Urinary bladder (tissue), 4 donors: ENCODE measurements at places on chromosomes 12 and 14.

- DNase-seq = no peak
Observed at GRCh38 chr12:83559650-83560049, 872.9 kb downstream of the TMTC2 start.

GRCh38 chr12:96687719-96688118 is 198.3 kb downstream of the CFAP54 start:
- DNase-seq = no peak

DNA sequence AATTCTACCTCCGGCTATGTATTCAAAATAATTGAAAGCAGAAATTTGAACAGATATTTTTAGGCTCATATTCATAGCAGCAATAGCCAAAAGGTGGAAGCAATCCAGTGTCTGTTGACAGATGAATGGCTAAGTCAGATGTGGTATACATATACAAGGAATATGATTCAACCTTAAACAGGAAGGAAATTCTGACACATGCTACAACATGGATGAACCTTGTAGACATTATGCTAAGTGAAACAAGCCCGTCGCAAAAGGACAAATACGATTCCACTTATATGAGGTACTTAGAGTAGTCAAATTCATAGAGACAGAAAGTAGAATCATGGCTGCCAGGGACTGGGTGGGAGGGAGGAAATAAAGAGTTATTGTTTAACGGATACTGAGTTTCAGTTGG is 331.6 kb downstream of the PCNX1 start:
- no peak for DNase-seq

- DNase-seq = no peak
Observed at GRCh38 chr12:101566318-101566717, 28.5 kb upstream of the MYBPC1 start.

DNA sequence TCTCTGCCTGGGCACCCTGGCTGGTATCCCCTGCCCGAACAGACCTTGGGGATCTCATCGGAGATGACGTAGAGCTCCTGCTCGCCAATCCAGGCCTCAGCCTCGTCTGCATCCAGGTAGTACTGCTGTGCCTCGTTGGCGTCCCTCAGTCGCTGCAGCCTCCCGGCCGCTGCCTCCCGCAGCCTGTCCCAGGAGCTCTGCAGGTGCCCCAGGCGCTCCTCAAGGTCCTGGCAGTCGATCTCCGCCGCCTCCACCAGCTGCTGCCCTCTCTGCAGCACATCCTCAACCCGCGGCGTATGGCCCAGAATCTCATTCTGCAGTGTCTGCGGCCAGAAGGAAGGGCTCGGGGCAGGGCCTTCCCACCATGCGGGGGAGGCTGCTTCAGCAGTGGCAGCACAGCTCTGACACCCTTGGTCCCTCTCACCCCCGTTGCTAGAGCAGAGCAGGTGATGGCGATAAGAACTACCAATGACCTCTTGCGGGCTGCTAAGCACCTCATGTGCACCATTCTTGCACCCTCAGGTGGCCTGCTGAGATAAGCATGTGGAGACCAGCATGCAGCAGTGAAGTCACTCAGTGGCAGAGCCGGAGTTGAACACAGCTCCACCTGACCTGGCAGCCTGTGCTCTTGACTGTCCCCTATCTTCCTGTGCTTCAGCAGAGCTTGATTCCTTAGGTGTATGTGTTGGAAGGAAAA is 71.0 kb downstream of the PLEKHG3 start:
- no peak for DNase-seq

DNA sequence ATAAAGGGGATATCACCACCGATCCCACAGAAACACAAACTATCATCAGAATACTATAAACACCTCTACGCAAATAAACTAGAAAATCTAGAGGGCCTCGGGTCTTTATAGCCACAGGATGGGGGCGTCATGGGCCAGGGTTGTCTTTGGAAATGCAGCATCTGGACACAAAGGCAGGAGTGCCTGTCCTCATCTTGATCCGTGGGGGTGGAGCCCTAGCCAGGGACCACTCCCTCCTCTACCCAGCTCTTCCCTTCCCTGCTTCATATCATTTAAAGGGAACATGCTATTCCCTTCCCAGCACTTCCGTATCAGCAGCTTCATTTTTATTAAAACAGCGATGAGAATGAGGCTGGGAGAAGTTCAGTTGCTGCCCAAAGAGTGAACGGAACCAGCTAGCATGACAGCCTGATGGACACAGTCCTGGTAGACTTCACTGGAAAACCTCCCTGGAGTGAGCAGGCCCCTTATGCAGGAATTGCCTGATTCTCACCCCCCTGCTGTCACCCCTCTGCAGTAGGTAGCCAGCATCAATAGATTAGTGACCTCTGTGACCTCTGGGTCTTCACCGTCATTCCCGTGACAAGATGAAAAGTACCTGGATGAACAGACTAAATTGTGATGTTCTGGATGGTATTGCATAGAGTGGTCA is 251.4 kb upstream of the RGS6 start:
- no peak for DNase-seq

DNA sequence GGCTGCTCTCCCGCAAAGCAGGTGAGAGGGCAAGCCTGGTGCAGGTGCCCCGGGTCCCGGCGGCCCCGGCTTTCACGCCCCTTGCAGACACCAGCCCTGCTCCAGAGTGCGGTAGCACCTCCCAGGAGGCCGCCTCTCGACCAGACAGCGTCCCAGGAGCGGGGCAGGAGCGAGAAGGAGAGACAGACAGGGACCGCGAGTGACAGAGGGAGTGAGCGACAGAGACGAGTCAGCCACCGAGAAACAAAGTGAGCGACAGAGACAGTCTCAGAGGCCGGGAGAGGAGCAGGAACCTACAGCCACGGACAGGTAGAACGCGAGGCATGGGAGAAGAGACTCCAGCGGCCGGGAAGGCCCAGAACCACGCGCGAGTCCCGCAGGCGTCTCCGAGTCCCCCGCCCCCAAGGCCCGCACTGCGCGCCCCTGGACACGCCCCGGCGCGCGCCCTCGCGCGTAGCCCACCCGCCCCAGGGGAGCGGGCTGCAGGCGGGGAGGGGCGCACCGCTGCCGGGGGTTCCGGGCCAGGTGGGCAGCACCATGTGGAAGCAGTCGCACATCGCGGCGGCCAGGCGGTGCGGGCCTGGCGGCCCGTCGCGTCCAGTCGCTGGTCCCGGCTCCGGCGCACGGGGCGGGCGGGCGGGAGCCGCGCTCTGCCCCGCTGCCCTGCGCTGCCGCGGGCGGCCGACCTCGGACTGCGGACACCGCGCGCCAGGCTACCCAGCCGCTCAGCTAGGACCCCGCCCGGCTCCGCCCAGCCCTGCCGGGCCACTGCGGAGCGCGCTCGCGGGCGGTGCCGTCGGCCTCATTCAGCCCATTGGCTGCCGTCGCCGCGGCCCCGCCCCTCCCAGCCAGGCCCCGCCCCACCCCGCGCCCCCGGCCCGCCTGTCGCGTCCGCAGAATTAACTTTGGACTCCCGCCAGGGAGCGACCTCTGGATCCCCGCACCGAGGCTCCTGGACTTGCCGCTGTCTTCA is at the start of gene AHNAK2:
AHNAK2 (minus strand) TSS at position 694 of the 973 bp plus-strand sequence; CDS start at position 557, 137 bp downstream.
- DNase-seq = no peak

- DNase-seq = no peak
Observed at GRCh38 chr14:93329965-93330608, 2.7 kb downstream of the BTBD7 start.

DNA sequence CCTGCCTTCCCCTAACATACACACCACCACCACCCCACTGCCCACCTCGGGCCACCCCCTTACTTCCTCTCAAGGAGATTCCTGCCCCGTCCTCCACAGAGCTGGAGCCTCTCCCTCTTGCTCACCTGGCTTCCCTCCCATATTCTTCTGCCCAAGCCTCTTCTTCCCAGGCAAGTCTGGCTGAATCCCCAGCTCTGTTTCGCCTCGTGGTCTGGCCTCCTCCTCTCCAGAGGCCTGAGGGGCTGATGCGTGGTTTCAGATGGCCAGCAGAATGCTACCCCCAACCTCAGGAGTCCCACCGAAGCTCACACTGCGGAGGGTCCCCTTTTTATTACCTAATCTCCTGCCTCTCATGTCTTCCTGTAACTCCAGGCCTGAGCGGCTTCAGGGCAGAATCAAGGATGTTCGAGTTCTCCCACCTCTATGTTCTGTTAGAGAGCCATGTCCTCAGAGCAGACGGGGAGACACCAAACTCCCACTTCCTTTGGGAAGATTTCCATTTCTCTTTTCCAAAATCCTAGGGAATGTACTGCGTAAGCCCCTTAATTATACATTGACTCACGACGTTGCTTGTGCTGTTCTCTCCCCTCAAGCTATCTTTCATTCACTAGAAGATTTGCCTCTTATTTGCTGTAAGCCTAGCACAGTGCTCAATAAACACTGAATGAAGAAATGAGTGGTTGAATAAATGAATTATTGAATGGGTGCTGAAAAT is 33.9 kb upstream of the LTBP2 start:
- no peak for DNase-seq

- DNase-seq = no peak
Observed at GRCh38 chr12:5034603-5035002, 9.1 kb upstream of the KCNA5 start.

- DNase-seq = no peak
Observed at GRCh38 chr12:109613649-109614455, 40.3 kb downstream of the MVK start.

DNA sequence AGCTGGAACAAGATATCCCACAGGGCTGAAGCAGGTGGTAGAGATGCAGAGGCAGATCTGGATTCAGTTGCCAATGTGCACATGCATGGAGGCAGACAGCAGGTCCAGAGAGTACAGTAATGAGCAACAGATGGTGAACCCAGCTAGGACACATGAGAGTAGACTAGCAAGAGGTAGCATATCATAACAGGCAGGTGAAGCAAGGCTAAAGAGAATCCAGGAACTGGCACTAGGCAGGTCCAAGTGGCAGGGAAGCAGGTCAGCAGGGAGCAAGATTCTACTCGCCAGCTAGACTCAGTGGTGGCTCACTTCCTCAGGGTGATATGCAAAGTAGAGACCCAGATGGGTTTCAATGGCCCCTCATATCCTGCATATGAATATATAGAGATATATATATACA is 15.3 kb upstream of the MYF6 start:
- no peak for DNase-seq

DNA sequence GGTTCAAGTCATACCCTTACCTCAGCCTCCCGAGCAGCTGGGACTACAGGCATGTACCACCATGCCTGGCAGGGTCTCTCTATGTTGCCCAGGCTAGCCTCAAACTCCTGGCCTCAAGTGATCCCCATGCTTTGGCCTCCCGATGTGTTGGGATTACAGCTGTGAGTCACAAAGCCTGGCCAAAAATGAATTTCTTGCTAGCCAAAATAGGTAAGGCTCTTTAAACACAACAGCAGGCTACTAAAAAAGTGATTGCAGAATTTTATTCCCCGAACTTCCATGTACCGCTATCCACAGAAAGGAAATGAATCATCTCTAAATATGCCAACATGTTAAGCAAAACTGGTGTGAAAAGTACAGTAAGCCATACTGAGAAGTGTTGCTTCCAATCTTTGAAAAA is 50.6 kb downstream of the WDHD1 start:
- DNase-seq = no peak

- DNase-seq = no peak
Observed at GRCh38 chr12:7289743-7290142, 14.1 kb upstream of the ACSM4 start.

GRCh38 chr12:2752676-2753371 is 41.9 kb upstream of the FKBP4 start:
- DNase-seq = no peak

DNA sequence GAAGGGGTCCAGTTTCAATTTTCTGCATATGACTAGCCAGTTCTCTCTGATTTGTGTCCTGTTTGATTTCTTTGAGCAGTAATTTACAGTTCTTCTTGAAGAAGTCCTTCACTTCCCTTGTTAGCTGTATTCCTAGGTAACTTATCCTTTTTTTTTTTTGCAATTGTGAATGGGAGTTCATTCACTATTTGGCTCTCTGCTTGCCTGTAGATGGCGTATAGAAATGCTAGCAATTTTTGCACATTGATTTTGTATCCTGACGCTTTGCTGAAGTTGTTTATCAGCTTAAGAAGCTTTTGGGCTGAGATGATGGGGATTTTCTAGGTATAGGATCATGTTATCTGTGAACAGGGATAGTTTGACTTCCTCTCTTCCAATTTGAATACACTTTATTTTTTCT is 77.6 kb upstream of the NID2 start:
- DNase-seq = no peak

DNA sequence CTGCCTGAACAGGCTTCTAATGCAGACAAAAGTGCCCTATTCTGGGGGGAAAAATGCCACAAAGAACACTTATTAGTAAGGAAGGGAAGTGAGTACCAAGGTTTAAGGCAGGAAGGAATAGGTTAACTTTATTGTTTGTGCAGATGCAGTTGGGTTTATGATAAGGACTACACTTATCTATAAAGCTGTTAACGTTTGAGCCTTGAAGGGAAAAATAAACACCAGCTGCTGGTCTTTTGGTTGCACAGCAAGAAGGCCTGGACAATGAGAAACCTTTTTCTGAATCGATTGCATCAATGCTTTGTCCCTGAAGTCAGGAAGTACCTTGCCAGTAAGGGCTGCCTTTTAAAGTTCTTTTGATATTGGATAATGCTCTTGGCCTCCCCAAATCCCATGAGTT is 407.8 kb downstream of the ATP23 start:
- no peak for DNase-seq

DNA sequence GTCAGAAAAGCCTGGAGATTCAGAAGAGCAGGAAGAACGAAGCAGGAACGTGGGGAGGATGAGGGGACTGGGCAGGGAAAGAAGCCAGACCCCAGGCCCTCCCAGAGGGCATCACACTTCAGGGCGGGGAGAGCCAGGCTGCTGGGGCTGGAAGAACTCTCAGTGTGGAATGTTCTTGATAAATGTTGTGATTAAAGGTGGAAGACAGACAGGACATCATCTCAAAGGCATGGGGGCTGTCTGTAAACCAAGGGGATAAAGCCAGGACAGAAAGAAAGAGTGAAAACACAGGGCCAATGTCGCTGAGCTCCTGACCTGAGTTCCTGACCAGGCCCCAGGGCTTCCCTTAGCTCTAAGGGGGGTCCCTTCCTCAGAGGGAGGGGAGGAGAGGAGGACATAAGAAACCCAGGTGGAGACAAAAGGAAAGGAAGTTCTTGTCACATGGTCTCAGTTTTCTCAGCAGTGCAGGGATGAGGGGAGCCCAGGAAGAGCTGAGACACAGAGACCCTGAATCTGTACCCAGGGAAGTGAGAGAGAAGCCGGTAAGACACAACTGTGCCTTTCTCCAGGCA is 56.3 kb downstream of the SETD3 start:
- no peak for DNase-seq

- DNase-seq = no peak
Observed at GRCh38 chr14:104888489-104889374, 23.7 kb downstream of the CEP170B start.

GRCh38 chr14:84361476-84361875 is 1168.5 kb upstream of the FLRT2 start:
- no peak for DNase-seq

DNA sequence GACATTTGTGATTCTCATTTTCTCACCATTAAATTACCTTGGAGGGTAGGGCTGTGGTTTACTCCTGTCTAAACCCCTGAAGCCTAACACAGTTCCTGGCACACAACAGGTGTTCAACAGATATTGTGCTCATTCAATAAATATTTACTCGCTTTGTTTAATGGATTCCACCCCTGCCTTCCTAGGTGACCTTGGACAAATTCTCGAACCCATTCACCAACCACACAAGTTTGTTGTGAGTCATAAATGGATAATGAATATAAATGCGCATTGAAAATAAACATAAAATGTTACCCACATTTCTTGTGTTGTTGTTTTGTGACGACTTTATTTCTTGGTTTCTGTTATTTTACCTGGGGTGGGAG is 362 bp upstream of the TSFM start:
- DNase-seq = no peak
